Stimulated activated CD4-positive, alpha-beta T cell treated with anti-CD3 and anti-CD28 coated beads, Interleukin-4, amount 100 ng/mL, for 24 hours (primary cell): ENCODE measurements at places on chromosomes 2 and 18.

GRCh38 chr2:159891917-159892730, 94.1 kb upstream of the CD302 start:
- no peak for DNase-seq

DNA sequence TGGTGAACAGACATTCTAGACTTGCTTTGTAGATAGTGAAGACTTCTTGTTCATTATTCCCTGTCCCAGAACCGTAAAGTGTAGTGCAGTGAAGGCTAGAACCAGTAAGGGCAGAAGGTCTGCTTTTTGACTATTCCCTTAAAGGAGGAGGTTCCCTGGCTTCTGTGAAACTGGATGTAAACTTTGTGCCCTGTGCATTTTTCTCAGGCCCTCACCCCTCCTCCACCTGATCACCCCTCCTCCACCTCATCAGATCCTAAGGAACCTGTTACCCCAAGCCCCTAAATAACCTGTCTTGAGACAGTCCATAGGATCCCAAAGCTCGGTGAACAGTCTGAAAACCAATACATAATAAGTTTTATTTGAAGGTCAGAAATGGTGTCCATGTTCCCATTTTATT, 33.7 kb downstream of the SFT2D3 start:
- DNase-seq = no peak

GRCh38 chr2:186590350-186590758, 498 bp downstream of the ITGAV start:
- DNase-seq = no peak

DNA sequence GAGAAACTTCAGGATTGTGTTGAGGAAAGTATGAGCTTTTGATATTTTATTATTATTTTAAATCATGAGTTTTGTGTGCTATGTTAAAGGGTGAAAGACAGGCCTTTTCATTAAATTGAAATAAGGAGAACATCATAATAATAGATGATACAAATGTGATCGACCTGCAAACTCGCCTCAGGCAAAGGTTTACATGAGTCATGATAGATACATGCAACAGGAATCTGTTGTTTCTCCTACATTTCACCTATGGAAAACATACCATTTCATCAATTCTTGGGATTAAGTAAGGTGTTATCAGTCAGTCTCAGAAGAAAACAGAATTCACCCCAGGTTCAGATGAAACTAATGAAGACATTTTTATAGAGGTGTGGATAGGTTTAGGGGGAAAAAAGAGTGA, 1992.5 kb upstream of the PIK3C3 start:
- DNase-seq = no peak

DNA sequence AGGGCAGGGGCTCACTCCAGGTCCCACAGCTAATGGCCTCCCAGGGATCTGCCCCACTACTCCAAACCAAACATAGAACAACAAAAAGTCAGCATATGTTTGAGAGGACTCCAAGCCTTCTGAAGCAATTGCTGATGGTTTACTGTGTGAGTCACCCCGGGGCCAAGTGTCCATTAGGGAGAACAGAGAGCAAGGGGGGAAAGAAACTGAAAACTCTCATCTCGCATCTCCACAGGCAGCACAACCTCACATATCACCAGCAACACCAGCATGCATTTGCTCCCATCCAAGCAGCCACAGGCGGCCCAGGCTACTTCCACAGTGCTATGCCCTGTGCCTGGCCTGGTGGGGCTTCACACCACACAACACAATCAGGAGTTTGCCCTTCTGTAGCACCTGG, 39.1 kb downstream of the CYRIA start:
- DNase-seq = no peak

DNA sequence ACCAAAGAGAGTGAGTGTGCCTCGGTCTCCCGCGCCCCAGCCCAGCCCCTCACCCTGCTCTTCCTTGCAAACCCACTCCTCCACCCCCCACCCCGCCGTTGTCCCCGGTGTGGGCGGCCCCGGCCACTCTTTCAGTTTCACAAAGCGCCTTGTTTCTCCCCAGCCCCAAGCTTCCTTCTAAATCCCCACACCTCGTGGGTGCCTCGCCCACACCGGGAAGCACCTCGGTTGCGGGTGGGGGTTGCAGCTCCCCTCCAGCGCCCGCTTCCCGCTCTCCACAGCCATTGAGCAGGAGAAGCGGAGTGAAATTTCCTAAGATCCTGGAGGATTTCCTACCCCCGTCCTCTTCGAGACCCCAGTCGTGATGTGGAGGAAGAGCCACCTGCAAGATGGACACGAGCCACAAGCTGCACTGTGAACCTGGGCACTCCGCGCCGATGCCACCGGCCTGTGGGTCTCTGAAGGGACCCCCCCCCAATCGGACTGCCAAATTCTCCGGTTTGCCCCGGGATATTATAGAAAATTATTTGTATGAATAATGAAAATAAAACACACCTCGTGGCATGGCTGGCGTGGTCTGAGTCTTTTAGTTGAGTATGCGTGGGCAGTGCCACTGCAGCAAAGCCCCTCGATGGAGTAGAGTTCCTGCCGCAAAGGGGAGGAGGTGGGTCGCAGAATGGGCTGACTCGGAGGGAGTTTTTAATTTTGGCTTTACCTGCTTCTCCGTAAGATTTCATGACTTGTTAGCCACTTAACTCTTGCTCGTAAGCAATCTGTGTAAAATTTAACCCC, 848 bp downstream of the TMSB10 start:
- DNase-seq = peak; percentile 60

GRCh38 chr2:124894199-124894598, 869.1 kb downstream of the CNTNAP5 start:
- DNase-seq = no peak

- DNase-seq = peak; percentile 58
Measured at GRCh38 chr2:24123195-24123921, at the start of the genes FAM228B and PFN4. Gene FAM228B, plus strand, starts transcription at chr2:24123469. Its CDS starts 893 bp downstream, at chr2:24124362. Gene PFN4, minus strand, starts transcription at chr2:24123334. Its CDS starts 799 bp downstream, at chr2:24122535.

GRCh38 chr2:160783474-160783873, 289.9 kb upstream of the RBMS1 start:
- no peak for DNase-seq
